Myometrial cell (primary cell): ENCODE measurements at places on chromosomes 7 and 10. TPM values are rescaled to one million over a fixed set of nuclear protein-coding genes. Genes with fewer than 3 reads are reported as not detected.

TMEM213 gene
- not detected in 2 replicates for total RNA-seq

SEMA3C gene
- total RNA-seq, result 388 and 438 TPM in 2 replicates

VSIR gene
- total RNA-seq, result 21.6 and 24.5 TPM in 2 replicates

HOXA9 gene
- 17.9 and 23.2 TPM in 2 replicates for total RNA-seq

SAMD9 gene
- 8.4 and 14.4 TPM in 2 replicates for total RNA-seq

RNF148 gene
- not detected in 2 replicates for total RNA-seq

SPDYE5 gene
- total RNA-seq, result not detected in 2 replicates

DPY19L1 gene
- total RNA-seq, result 26.8 and 27.1 TPM in 2 replicates

GOLGA7B gene
- total RNA-seq, result not detected in 2 replicates

PIP gene
- not detected in 2 replicates for total RNA-seq

PAX2 gene
- not detected in 2 replicates for total RNA-seq

CHST3 gene
- total RNA-seq, result 16.1 and 21.8 TPM in 2 replicates

ZNF736 gene
- 2.7 and 3.2 TPM in 2 replicates for total RNA-seq

AGBL3 gene
- 0.58 and 2.1 TPM in 2 replicates for total RNA-seq

AFAP1L2 gene
- total RNA-seq, result 2.3 and 6.3 TPM in 2 replicates

OAT gene
- total RNA-seq, result 191 and 242 TPM in 2 replicates

COL17A1 gene
- not detected in 2 replicates for total RNA-seq

SDK1 gene
- total RNA-seq, result 0.89 and 2.0 TPM in 2 replicates

H2BK1 gene
- total RNA-seq, result not detected in 2 replicates

VAX1 gene
- not detected in 2 replicates for total RNA-seq

BUB3 gene
- 142 and 222 TPM in 2 replicates for total RNA-seq

PTN gene
- total RNA-seq, result 15.3 and 19.1 TPM in 2 replicates

STK31 gene
- not detected in 2 replicates for total RNA-seq

MLXIPL gene
- total RNA-seq, result not detected in 2 replicates

EBLN1 gene
- not detected in 2 replicates for total RNA-seq

NPY4R gene
- total RNA-seq, result not detected in 2 replicates

TIMM23 gene
- total RNA-seq, result 129 and 141 TPM in 2 replicates

GPR15LG gene
- total RNA-seq, result not detected in 2 replicates

ZNF394 gene
- 9.9 and 11.2 TPM in 2 replicates for total RNA-seq

RPEL1 gene
- under 0.01 TPM in 1 of 2 replicates, not detected in the other for total RNA-seq

ANKRD30A gene
- total RNA-seq, result not detected in 2 replicates

HPSE2 gene
- 0.35 TPM in 1 of 2 replicates, not detected in the other for total RNA-seq

ANLN gene
- 137 and 139 TPM in 2 replicates for total RNA-seq

SH2D4B gene
- total RNA-seq, result not detected in 2 replicates
